NCI-H226 (cell line): ENCODE measurements at places on chromosomes 12 and 14.

- no peak for DNase-seq
These were observed 37.0 kb upstream of the LDHB start for GRCh38 chr12:21694660-21695059.

DNA sequence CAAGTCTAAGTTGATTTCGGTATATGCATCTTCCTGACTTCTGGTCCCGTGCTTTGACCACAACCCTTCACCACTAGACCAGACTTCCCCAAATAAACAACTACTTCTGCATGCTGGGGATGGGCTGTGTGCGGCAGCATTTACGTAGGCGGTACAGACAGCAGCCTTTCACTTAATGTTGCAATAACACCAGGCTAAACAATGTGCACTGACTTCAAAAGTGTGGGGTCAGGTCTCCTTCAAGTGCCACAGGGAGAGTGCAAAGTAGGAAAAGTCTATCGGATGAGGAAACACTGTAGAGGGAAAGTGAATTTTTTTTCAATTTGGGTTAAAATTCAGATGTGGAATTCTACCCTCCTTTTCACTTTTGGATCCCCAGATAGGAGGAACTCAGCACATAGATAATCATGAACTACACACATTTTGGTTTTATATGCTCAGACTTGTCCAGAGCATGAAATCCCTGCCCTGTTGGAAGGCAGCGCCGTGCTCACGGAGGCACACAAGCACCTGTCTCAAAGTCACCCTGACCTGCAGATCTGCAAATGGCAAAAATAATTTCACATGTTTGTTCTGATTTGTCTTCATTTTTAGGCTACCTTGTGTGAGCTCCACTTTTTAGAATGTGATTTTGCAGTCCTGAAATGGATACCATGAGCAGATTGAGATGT, 3.6 kb upstream of the FOS start:
- no peak for DNase-seq

- DNase-seq = no peak
These were observed 20.0 kb upstream of the SLC16A7 start for GRCh38 chr12:59575826-59576225.

DNA sequence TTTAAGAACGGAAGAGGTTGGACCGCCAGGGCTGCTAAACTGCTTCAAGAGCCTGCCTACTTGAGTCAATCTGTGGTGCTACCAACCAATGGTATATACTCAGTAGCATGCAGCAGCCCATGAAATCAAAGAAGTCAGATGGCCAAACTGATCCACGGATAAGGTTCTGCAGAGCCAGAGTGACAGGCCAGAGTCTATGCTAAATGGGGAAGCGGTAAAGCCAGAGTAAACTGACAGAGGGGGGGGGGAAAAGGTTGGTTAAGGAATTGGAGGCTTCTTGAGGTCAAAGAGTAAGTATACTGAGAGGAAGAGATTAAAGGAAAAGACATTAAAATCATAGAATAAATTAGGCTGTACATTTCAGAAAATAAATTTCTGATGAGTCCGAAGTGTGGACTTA, 15.4 kb upstream of the SLC6A13 start:
- no peak for DNase-seq

DNA sequence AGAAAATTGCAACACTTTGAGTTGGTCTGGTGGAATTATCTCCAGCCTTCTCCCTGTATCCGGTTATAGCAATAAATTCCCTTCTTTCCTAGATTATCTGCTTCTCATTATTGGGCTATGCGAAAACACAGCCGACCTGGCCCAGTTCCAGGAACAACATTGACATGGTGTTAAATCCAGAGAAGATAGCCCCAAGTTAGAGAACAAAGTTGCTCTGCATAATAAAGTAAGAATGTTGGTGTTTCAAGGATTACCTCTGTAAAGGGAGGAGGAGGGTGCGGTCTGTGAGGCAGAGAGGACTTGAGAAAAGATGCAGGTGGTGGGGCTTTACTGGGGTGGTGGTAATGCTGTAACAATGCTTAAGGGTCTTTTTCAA, 12.1 kb downstream of the TCL1A start:
- DNase-seq = no peak
